ENCODE measurements at places on chromosomes 1 and 21.

GRCh38 chr1:204479387-204480136, 15.0 kb downstream of the PIK3C2B start:
- no peak for DNase-seq

GRCh38 chr1:157497284-157497683, 55.0 kb downstream of the FCRL5 start:
- no peak for DNase-seq

DNA sequence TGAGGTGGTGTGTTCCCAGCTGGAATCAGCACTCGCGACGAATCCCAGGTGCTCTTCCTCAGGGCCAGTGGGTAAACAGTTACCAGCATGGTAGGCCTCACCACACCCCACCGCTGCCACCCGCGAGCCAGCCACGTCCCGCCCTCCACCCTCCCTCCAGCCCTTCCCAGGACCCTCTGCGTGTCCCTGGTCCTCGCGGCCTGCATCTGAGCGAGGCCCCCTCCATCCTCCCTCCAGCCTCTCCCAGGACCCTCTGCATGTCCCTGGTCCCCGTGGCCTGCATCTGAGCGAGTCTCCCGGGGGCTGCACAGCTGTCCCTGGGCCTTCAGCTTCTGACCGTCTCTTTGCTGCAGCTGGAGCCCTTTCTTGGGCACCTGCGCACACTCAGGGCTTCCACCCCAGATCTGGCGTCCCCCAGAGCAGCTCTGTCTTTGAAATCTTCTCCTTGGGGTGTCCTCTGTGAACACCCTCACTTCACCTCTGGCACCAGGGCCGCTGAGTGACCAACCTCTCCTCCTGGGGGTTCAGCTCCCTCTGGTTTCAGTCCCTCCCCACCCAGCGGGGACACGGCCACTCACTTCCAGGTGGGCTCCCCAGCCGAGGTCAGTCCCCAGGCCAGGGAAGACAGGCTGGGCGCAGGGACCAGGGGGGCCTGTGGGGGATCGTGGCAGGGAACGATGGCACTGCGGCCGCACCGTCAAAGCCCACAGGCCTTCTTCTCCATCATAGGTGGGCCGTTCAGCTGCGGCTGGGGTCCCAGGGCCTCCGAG, 57.8 kb upstream of the COL6A2 start:
- DNase-seq = no peak

- no peak for DNase-seq
Observed at GRCh38 chr1:67118646-67119045, 16.1 kb downstream of the C1orf141 start.

- no peak for DNase-seq
Observed at GRCh38 chr1:45863218-45863617, 59.8 kb downstream of the MAST2 start.
